ENCODE measurements at places on chromosomes 4 and X. TPM values are rescaled to one million over a fixed set of nuclear protein-coding genes. Genes with fewer than 3 reads are reported as not detected.

Gene C1GALT1C1
- total RNA-seq: 57.7 TPM

Gene SPANXB1
- total RNA-seq: not detected

Gene NLRP2B
- not detected for total RNA-seq

Gene YIPF7
- not detected for total RNA-seq

Gene NMU
- total RNA-seq: not detected
